ENCODE measurements at places on chromosomes 5 and 9.

DNA sequence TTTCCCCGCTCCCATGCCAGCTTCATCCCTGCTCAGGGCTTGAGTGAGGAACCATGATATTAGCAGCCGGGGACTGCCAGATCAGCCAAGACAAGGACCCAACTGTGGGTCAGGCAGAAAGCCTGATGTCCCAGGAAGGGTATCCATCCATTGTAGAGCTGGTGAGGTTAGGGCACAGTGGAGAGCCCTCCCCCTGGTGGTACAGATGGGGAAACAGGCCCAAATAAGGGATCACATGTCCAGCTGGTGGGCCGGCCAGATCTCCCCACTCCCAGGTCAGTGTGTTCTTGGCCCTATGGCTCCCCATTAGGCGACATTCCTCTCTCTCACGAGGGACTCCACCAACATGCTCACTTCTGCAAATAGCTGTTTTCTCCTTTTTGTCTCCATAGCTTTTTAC is 9.0 kb downstream of the CDX1 start:
- DNase-seq: no peak

DNA sequence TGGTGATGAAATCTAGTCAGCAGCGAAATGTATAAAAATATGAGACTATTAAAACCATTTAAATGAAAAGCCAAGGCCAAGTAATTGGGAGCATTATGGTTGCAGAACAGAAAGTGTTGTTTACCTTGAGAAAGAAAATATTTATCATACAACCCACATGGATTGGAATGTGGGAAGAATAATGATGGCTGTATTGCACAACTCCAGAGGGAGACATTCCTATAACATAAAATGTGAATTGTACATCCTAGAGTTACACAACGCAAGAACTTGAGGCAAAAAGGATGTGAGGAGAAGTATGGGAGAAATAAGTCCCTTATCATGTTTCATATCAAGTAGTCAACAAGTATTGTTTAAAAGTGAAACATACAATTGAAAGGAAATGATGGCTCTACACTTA is 1014.0 kb upstream of the SEMA6A start:
- DNase-seq: no peak

GRCh38 chr5:167507463-167508233 is 783.8 kb upstream of the WWC1 start:
- no peak for DNase-seq

DNA sequence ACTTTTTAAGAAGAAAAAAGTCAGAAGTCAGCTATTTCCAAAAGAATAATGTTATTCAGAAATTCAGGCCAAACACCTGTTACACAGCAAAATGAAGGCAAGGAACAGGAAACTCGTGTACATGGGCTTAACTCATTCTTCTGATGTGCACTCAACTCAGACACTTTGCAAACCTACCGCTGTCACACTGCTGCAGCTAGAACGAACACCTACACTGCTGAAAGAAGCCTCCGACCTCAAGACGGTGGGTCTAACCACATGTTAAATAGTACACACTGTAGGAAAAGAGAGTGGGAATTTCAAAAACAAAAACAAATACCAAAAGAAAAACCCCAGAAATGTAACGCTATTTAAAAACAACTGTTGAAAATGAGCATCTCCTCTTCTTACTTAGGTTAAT is 384.5 kb downstream of the IRX1 start:
- DNase-seq: no peak

DNA sequence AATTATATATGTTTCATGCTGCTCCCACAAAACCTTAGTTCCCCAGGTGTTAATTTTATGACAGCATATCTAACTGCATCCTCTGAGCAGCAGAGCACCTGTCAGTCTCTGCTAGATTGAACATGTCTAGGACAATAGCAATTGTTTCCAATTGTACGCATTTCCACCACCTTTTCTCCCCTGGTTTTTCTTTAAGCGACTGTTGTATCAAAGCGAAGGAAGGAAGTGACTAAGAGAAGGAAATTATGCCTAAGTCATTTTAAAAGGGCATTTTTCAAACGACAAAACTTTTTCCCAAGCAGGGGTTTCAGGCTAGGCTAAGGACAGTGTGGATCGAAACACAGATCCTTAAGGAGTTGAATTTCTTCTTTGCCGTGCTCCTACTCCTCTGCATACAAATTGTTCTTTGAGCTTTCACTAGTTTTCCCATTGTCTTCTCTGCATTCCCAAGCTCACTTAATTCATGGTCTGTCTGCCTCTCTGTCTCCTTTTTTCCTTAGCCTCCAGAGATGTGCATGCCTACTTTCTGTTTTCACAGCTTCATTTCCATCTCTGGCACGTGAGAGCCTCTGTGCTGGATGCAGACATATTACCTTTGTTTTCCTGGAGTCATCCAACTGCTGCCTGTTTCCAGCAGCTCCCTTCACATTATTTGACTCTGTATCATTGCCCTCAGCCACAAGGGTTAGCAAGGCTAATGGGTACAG is 39.4 kb upstream of the STARD4 start:
- DNase-seq: peak; percentile 29

GRCh38 chr9:131748411-131748955 is 8.6 kb upstream of the RAPGEF1 start:
- DNase-seq: no peak

DNA sequence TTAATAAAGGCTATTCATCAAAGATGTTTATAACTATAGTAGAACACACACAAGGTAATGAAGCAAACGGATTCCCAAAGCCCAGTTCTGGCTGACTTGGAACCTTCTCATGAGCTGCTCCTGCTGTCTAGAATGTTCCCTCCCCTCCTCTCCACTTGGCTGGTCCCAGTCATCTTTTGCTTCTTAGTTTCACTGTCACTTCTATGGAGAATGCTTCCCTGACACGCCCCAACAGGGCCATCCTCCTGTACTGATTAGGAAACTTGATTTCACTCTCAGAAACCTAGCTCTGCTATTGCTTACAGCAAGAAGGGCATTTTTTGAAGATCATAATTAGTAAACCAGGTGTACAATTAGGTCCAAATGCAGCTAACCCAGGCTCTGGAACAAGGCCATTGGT is 3.2 kb upstream of the RAPGEF1 start:
- no peak for DNase-seq

- no peak for DNase-seq
These were observed 975.9 kb downstream of the MAT2B start for GRCh38 chr5:164481270-164481669.

GRCh38 chr5:165622864-165623536 is 2117.6 kb downstream of the MAT2B start:
- DNase-seq: no peak

- DNase-seq: peak; percentile 81
These were observed 2.8 kb downstream of the ZNF608 start for GRCh38 chr5:124743602-124744169.

- no peak for DNase-seq
These were observed 487.2 kb upstream of the NUDT12 start for GRCh38 chr5:104049752-104050151.

DNA sequence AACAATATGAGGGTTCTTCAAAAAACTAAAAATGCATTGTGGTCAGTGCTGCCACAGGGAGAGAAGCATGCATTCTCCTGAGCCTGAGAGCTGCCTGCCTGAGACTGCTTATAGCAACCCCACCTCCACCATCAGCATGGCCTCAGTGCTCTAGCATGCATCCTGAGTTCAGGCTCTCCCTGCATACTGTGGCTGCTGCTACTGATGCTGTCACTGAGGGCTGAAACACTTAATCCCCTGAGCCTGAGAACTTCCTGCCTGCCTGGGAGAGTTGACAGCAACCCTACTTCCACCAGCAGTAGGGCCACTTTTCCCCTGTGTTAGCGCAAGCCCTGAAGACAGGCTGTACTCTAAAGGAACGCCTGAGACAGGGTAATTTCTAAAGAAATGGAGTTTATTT is 206.0 kb downstream of the FBXO4 start:
- no peak for DNase-seq

GRCh38 chr5:141633871-141634561 is 2.6 kb downstream of the HDAC3 start:
- DNase-seq: no peak

DNA sequence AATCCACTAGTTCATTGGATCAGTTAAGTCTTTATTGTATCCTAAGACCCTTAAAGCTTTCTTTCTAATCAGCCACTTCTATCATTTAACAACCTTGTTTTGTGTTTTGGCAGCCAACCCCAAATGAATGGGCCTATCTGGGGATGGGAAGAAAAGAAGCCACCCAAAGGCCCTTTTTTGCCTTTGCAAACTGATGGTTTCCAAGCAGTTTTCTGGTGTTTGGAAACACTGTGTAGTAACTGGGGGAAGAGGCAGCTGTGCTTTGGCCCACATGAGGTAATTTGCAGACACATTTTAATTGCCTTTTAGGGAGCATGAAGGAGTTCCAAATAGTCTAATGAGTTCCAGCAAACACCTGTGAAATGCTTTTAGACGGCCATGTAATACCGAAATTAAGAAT is 1751.3 kb upstream of the WWC1 start:
- no peak for DNase-seq

- no peak for DNase-seq
These were observed 556.3 kb upstream of the KLF4 start for GRCh38 chr9:108045851-108046250.

- no peak for DNase-seq
These were observed 95.2 kb upstream of the CPEB4 start for GRCh38 chr5:173792781-173793547.

DNA sequence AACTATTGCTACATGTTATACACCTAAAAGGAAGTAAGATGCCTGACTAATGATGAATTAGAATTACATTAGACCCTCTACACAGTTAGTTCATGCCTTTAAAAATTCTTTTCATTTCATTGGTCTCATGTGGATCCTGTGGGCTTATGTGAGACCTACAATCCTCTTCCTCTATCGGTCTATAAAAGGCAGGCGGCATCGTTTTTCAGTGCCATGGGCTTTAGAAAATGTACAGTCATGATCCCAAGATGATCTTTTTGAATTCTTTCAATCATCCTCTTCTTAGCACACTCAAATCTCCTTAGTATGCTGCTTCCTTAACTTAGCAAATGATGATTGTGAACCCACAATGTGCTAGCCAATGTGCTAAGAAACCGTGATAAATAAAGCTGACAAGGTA is 193.9 kb downstream of the ZNF608 start:
- DNase-seq: no peak

GRCh38 chr9:74973714-74974113 is 21.0 kb upstream of the C9orf40 start:
- no peak for DNase-seq

DNA sequence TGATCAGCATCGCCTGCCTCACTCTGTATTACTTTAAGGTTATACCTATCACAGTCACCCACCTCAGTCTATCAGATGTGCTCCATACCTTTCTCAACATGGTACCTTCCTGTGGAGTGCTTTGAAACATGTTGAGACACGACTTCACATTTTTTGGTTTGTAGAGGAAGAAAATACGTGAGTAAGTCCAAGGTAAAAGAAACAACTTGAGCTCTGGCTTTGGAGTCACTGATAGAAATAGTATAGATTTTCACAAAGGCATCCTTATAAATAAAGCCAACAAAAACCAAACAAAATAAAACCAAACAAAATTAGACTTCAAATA is 77.5 kb upstream of the HMHB1 start:
- DNase-seq: no peak

DNA sequence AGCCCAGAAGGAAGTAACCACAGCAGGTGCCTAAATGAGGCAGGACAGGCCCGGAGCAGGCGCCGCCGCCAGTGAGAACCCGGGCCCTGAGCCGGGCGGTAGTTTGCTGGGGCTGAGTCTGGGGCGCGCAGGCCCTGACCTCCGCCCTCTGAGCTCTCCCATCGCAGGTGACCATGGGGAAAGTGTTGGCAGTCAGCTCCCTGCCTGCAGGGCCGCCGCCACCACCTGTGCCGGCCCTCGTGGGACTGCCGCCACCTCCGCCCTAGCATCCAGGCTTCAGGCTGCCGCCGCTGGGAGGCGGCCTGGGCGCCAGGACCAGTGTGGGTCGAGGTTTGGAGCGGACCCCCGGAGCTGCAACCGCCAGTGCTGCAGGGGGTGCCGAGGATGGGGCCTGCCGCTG is 61.1 kb downstream of the TARS1 start:
- no peak for DNase-seq

- DNase-seq: no peak
These were observed 142.8 kb downstream of the PDZD2 start for GRCh38 chr5:31781772-31782171.

- DNase-seq: no peak
These were observed 147.0 kb downstream of the GLIS3 start for GRCh38 chr9:4152876-4153275.

DNA sequence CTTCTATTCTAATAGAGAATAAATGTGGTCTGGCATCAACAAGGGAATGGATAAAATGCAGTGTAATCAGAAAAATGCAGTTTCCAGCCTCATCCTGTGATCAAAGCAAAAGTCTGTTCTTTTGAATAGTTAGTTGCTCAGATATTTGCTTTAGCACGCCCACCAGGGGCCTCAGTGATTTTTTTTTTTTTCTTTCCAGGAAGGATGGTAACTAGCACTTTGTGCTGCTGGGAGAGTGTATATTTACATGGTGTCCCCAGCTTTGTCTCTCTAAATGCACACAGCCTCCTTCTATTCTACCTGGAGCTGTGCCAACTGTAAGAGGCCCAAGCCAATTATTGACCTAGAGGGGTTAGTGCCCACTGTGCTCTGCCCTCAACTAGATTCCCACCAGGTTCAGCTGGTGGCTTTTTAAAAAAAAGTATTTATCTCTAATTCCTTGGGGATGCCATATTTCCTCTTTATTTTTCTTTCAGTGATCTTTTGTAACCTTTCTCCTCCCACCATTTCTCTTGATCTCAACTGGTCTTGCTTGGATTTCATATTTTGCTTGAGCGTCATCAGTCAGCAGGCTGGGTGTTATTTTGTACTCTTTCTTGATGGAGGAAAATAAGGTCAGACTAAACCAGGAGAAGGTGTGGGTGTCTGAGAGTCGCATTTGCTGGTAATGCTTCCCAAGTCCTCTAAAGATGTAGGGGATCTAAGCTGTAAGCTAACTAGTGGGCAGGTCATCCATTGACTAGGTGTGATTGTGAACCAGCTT is 193.0 kb upstream of the C9orf72 start:
- no peak for DNase-seq

DNA sequence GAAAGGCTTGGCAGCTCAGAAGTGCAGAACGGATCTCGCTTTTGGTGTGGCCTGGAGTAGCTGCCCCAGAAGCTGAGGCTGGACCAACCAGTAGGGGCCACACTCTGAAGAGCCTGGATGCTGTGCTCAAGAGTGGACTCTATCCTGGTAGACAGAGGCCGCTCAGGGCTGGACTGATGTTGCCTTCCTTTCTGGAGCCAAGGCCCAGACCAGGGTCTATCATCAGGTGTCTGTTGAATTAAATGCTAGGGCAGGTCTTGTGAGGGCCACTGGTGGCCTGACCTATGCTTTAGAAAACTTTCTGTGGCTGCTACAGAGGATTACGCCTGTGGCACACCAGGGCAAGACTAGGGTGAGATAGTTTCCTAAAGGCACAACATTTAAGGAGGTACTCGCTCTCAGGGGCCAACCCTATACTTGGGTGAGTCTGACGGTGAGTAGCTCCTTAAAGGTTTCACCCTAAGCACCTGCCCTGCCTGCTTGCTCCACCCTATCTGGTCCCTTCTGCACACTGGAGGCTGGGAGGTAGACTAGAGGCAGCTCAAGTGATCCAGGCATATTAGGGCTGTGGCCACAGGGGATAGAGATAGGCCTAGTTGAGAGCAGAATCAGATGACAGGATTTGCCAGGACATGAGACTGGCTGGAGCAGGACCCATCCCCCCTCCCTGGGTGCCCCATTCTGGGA is 9.8 kb upstream of the IRF1 start:
- DNase-seq: no peak
